ENCODE measurements at places on chromosomes 6 and 20.

- peak; percentile 33 for DNase-seq
Measured at GRCh38 chr6:31819871-31820299, 4.5 kb downstream of the HSPA1A start.

DNA sequence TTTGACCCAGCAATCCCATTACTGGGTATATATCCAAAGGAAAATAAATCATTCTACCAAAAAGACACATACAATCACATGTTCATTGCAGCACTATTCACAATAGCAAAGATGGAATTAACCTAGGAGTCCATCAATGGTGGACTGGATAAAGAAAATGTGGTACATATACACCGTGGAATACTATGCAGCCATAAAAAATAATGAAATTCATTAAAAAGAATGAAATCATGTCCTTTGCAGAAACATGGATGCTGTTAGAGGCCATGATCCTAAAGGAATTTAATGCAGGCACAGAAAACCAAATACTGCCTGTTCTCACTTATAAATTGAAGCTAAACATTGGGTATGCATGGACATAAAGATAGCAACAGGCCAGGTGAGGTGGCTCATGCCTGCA lies 61.9 kb upstream of the BMP6 start:
- DNase-seq: no peak

DNA sequence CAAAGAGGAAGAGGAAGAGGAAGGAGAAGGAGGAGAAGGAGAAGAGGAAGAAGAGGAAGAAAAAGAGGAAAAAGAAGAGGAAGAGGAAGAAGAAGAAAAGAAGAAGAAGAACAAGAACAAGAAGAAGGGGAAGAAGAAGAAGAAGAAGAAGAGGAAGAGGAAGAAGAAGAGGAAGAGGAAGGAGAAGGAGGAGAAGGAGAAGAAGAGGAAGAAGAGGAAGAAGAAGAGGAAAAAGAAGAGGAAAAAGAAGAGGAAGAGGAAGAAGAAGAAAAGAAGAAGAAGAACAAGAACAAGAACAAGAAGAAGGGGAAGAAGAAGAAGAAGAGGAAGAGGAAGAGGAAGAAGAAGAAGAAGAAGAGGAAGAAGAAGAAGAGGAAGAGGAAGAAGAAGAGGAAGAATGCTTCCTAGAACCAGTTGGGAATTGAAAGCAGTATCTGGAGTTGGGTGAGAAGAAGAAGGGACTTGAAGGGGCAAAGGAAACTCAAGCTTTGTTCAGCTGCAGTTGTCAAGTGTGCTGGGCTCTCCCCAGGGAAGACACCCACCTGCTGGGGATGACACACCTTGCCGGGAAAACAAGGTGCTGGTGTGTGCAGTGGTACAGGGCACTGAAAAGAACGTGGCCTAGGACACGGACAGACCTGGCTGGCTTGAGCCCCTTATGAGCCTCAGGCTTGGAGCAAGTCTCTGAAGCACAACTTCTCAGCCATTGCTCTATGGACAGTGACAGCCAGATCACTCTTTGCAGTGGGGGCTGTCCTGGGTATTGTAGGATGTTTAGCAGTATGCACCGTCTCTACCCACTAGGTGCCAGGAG lies 30.1 kb upstream of the ARFGEF2 start:
- no peak for DNase-seq

- no peak for DNase-seq
Measured at GRCh38 chr6:132020138-132020581, 69.0 kb upstream of the CCN2 start.

- DNase-seq: peak; percentile 49
Measured at GRCh38 chr6:96022225-96022624, 6.5 kb downstream of the FUT9 start.

DNA sequence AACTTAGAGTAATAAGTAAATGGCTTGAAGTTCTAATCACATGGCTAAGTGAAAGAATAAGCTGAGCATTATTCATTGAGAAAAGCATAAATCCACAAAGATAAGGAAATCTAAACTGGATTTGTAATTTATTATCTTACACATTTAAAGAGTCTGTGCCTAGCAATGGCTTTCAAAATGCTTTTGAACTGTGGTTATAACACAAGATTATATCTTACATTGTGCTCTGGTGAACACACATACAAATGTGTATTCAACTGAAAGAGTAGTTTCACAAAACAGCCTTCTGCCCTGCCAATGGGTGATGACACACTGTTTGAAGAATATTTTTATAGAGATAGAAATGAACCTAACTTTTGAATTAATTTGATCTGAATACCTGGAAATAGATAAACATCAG lies 83.3 kb downstream of the AFDN start:
- no peak for DNase-seq

- no peak for DNase-seq
Measured at GRCh38 chr6:154513601-154514320, 3.3 kb upstream of the CNKSR3 start.

DNA sequence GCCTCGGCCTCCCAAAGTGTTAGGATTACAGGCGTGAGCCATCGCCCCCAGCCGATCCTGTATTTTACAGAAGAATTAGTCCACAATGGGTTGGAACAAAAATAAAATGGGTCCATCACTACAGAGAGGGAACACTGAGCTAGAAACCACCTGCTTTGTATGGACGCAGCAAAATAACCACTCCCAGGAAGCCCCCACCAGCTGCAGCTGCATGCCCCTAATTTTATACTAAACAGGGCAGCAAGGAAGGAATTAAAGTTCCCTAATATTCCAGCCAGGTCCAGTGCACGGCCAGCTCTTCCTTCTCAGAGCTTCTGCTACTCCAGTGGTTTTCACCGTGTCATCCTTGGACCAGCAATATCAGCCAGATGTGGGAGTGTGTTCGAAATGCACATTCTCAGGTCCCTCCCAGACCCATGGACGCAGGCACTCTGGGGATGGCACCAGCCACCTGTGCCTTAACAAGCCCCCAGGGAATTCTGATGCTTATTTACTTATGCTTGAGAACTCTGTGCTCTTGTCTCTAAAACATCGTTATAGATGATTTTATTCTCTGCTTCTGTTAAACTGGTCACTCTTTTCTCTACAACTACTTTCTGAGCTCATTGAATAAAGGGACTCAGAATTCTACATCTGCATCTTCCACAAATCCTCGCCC lies 189.5 kb upstream of the SLC24A3 start:
- peak; percentile 25 for DNase-seq

DNA sequence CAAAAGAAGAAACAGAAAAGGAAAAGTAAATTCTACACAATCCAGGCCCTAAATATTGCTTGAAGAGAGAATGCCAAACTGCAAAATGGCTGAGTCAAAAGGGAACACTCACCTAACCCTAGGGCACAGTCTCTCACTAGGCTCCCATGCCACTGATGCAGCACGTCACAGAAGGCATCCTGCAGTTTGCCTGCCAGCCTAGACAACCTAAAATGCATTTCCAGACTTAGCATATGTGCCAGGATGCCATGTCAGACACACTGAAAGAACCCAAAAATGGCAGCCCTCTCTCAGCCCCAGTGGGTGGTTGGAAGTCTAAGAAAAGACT lies 10.6 kb upstream of the SIRPD start:
- no peak for DNase-seq

DNA sequence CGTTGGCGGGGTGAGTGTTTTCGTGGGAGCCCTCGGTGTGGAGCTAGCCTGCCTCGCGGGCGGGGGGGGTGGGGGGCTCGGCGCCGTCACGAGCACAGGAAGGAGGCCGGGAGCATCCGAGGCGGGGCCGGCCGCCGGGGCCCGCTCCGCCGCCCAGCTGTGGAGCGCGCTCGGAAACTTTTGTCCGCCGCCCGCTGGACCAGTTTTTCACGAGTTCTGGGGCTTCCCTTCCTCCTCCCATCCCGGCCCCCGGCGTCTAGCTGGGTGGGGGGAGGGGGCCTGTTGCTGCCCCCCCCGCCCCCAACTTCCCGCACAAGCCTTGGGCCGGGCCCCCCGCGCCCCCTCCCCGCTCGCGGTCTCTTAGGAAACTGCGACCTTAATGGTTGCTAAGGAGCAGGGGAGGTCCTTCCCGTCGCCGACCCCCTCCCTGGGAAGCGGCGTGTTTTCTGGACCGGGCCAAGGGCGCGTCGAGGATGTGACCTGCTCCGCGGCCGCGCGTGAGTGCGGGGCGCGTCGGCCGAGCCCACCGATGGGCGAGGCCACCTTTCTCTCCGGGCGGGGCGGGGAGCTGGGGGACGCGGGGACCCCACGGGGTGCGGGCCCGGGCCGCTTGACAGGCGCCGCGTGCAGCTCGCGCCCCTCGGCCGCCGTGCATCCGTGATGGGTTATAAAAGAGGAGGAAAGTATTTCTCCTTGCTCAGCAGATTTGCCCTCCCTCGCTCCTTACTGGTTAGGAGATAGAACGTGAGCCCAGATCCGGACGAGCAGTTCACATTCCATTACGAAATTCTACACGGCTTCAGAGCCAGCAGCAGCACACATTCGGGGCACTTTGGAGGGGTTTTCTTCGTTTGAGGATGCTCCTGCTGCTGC lies 1.4 kb downstream of the RREB1 start:
- DNase-seq: peak; percentile 78

DNA sequence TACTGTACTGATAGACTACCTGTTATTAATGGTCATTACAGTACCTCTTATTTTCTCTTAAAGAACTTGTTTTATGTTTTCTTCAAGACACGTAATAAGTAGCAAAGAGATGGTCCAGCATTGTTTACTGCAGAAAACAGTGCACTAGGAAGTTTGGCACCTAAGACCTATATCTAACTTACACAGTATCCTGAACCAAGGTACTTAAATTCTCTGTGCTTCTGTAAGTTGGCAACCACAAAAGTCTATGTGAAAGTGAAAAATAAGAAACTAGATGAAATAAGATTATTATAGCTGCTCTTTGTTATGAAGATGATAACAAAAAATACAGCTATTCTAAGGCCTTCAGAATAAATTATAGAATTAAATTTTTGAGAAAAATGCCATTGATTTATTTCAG lies 411.7 kb upstream of the SOX4 start:
- DNase-seq: no peak

Data from NCI-H69 (cell line).